ENCODE measurements at places on chromosomes 4 and X.

DNA sequence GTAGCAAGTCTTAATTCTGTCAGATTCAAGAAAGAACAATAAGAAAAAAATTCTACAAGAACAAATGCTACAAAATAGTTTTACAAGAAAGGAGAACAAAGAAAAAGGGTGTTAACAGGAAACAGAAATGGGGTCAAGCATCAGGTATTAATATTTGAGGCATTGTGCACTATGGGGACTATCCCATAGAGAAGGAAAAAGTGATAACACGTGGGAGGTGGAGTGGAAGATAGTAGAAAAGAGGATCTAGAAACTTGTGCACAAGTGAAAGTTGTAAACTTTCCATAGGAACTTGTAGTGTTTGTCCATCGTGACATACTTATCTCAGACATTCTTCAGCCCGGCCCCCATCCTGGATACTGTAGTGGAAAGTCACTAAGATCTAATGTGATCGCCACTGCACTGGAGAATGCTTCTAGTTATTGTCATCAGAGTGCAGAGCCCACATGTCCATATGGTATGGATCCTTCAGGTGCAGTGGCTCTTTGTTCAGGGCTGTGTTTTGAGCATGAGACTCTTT is 15.4 kb upstream of the NFXL1 start:
- DNase-seq = no peak

GRCh38 chrX:136034668-136035067 is 49.4 kb downstream of the SLC9A6 start:
- DNase-seq = no peak

DNA sequence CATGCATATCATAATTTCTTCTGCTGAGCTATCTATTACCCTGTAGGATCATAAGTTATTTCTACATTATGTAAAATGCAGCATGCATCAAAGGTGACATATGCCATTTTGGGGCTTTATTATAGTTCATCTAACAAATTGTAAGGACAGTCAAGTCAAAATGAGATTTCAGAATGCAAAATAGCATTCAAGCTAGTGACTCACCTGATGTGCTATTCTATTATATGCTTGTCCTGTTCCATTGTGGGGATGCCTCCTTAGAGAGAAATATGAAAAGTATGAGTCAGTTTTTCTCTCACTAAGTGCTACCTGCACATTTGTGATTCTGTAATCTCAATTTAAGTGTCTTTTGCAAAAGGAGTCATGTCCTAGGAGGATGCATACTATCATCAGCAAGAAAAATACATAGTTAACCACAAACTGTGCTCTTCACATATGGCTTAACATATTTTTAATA is 647.0 kb upstream of the PCDH10 start:
- no peak for DNase-seq

DNA sequence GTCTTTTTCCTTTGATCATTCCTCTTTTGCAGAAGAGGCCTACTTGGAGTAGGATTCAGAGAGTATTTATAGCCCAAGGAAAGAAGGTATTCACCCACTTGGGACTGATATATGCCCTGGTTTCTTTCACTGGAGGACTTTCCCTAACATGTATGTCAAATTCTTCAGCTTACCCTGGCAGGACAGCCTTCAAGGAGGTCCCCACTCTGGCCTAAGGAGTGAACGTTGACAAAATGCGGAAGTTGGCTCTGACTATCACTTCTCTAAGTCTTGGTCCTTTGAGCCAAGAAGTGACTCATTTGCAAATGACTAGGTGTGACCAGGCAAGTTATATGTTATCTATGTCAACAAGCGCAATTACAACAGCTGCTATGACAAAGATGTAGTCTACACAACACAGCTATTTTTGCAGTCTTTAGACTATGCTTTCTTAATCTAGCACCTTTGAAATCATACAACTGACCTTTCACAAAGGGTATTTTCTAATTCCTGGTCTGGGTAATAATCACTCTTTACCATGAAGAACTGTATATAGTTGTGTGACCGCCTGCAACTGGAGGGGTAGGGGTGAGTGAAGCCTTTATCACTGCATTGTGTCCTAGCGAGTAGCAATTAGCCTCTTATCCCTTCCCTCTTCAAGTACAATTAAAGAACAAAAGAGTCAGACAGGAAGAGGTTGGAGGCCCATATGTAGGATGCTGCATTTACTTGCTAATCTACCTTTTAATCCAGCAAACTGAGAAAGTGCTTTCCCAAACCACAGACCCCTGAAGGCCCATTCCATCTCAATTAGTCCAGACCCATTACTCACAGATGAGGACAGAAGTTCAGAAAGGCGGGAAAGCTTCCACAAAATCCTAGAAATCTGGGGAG is 50.1 kb downstream of the RASGEF1B start:
- DNase-seq = peak; percentile 59

- DNase-seq = peak; percentile 88
Observed at GRCh38 chr4:185682236-185682635, 129.8 kb downstream of the SORBS2 start.

Measured in fibroblast of lung (primary cell).